ENCODE measurements at places on chromosomes 16 and 17.

DNA sequence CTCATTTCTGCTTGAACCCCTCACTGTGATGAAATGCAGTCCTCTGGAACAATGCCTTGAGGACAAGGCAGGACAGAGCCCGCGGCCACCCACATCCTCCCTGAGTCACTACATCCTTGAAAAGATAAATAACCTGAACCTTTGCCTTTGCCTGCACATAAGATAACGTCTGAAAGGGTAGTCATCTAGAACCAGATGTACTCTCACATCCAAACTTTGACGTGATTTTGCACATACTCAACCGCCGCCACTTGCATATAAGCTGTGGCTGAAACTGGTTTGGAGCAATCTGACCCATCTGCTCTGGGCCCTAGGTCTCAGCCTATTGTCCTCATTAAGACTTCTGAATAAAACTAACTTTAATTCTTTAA, 252.1 kb downstream of the PHKB start:
- no peaks in the 10 kb centered on the region for H3K36me3 ChIP-seq
- no peak overlapping the region for H3K4me3 ChIP-seq
- no peaks in the 10 kb centered on the region for H3K27me3 ChIP-seq
- no peak for DNase-seq
- H3K4me1 ChIP-seq = no peaks in the 10 kb centered on the region

DNA sequence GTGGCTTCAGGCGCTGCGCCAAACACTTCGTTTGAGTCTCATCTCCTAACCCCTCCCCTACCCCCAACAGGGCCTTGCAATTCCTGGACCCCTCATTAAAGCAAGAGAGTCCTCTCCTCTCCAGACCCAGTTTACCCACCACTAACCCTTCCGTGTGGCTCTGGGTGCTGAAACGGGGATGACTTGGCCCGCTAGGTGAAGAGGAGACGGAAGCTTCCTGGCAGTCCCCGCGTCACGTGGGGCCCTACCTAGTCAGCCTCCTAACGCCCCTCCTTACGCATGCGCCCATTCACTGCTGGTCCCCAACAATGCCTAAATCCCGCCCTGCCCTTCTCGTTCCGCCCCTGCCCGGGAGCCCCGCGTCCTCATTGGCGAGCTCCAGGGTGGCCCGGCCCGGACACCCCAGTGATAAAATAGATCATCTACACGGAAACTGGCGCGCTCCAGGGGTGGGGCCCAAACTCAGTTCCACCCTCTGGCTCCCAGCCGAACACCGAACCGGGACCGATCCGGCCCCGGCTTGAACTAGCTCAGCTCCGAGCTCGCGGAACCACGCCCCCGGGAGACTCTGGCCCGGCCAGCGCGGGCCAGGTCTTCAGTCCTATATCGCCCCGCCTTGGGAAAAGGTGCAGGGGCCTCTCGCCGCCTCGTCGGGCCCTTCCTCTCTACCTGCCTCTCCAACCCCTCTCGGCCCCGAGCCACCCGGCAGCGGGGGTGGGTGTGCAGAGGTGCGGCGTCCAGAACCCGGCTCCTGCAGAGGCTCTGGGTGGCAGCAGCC, at the start of gene SLC16A13:
Gene SLC16A13, plus strand, starts transcription at position 425 of the 778 bp plus-strand sequence. CDS start 368 bp downstream, outside the sequence.
- no peaks in the 10 kb centered on the region for H3K36me3 ChIP-seq
- H3K4me3 ChIP-seq = peak within 1 kb of the TSS; percentile 36
- peak; percentile 76 for DNase-seq
- H3K4me1 ChIP-seq = peaks cover 12% of the 10 kb centered on the region

DNA sequence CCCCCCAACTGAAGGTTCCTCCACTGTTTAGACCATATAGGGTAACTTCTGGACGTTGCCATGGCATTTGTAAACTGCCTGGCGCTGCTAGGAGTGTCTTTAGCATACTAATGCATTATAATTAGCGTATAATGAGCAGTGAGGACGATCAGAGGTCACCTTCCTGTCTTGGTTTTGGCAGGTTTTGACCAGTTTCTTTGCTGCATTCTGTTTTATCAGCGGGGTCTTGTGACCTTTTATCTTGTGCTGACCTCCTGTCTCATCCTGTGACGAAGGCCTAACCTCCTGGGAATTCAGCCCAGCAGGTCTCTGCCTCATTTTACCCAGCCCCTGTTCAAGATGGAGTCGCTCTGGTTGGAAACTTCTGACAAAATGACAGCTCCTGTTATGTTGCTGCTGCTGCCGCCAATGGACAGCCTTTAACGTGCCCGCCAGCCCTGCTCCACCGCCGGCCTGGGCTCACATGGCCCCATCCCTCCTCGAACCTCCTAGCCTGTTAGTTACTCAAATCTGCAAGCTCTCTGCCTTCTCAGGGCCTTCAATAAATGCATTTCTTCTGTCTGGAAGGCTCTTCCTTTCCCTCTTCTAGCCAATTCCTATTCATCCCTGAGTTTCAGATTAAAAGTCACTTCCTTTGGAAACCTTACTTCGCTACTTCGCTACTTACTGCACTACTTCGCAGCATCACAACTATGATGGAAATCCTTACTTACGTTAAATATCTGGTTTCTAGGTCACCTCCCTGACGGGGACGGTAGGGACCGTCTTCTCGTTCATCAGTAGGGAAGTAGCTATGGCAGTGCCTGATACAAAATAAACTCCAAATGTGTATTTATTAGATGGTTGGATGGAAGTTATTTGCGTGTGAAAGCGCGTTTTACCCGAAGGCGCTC, 640 bp upstream of the NAGLU start:
- H3K27me3 ChIP-seq = no peaks in the 10 kb centered on the region
- no peak for DNase-seq
- H3K27ac ChIP-seq = peak overlapping the region; percentile 82
- peaks cover 3% of the 10 kb centered on the region for H3K4me1 ChIP-seq
- peaks cover 9% of the 10 kb centered on the region for H3K36me3 ChIP-seq
- H3K4me3 ChIP-seq = peak overlapping the region; percentile 82

- H3K27me3 ChIP-seq = no peaks in the 10 kb centered on the region
- H3K36me3 ChIP-seq = no peaks in the 10 kb centered on the region
- H3K4me3 ChIP-seq = no peak overlapping the region
- H3K4me1 ChIP-seq = no peaks in the 10 kb centered on the region
- H3K27ac ChIP-seq = peak overlapping the region; percentile 62
Observed at GRCh38 chr17:10802496-10803284, 1.2 kb downstream of the TMEM238L start.

DNA sequence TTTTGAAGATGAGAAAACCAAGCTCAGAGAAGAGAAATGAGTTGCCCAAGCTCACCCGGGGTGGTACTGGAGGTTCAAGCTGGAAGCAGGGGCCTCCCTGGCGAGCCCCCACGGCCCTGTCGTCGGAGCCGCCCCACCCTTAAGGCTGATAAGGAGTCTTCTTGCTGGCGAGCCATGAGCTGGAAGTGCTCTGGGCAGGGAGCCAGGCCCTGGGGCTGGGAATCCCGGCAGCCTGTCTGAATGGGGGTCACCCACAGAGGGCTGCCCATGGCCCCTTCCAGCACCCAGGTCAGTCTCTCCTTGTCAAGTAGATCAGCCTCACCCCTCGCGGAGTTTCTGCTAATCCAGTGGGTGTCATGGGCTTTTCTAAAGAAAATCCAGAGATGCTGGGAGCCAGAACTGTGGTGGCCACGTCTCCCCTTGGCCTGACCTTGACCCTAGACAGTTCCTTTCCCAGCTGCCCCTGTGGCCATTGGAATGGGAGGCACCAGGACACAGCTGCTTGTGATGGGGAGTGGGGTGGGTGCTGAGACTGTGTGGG, 1.2 kb upstream of the P2RX1 start:
- DNase-seq = no peak
- no peaks in the 10 kb centered on the region for H3K4me1 ChIP-seq
- no peaks in the 10 kb centered on the region for H3K36me3 ChIP-seq

GRCh38 chr17:74079537-74080300, 123.8 kb upstream of the RPL38 start:
- no peak overlapping the region for H3K4me3 ChIP-seq
- H3K27ac ChIP-seq = no peak overlapping the region
- DNase-seq = no peak

GRCh38 chr17:8806253-8806925, 7.2 kb upstream of the MFSD6L start:
- no peaks in the 10 kb centered on the region for H3K27me3 ChIP-seq
- no peaks in the 10 kb centered on the region for H3K36me3 ChIP-seq
- no peak for DNase-seq

DNA sequence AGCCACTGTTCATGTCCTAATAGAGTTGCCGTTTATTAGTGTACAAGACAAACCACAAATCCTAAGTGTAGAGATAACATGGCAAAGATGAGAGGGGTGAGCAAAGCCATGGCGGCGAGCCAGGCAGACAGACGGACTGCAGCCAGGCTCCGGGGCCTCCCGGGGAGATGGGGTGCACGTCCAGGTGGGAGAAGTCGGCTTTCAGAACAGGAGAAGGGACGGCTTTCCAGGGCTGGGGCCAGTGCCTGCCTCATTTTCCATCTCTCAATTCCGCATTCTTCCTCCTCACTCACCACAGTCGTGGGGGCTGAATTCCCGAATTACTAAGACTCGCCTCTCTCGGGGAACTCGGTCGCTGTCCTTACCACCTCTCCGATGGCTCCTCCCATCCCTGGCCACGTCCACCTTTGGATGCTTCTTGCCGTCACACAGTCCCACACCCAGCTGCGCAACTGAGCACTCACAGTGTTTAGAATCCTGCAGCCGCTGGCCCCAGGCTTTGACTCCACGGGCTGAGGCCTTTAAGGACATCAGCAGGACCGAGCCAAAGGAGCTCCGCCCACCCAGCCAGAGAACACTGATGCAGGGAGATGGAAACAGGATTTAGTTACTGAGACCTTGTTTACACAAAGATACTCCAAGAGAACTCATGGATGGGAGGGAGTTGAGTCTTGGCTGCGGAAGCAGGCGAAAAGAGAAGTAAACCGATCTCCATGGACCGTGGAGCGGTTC, 59.7 kb downstream of the RNF112 start:
- H3K4me3 ChIP-seq = no peak overlapping the region
- no peak overlapping the region for H3K27ac ChIP-seq
- no peaks in the 10 kb centered on the region for H3K27me3 ChIP-seq
- peak; percentile 70 for DNase-seq
- peaks cover 7% of the 10 kb centered on the region for H3K4me1 ChIP-seq

DNA sequence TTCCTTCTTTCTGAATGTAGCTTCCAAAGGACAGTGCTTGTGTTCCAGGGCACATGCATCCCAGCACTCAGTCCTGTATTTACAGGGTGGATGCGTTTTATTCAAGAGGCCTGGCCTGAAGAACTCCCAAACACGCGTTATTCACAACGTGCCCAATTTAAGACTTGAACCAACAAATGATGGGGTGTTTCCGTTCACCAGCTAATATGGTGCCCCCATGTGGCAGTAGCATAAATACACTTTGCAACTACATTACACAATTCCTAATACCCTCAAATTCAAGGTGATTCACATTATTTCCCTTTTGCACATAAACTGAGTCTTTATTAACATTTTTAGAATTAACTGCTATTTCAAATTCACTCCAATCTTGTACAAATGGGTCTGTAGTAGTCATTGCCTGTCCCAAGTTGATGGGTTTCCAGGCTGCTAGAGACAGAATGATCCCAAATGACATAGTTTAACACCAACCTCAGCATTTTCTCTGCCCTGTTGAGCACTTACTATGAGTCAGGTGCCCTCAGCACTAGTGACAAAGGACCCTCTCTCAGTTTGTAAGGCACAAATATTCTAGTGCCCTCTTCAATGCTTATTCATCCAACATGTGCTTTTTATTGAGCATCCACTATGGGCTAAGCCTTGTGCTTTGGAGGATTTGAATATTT, 26.9 kb downstream of the HSD17B2 start:
- H3K27ac ChIP-seq = no peak overlapping the region
- DNase-seq = no peak
- H3K36me3 ChIP-seq = no peaks in the 10 kb centered on the region
- H3K4me1 ChIP-seq = no peaks in the 10 kb centered on the region
- no peaks in the 10 kb centered on the region for H3K27me3 ChIP-seq

- no peak for DNase-seq
- H3K4me3 ChIP-seq = no peak overlapping the region
- H3K36me3 ChIP-seq = no peaks in the 10 kb centered on the region
- no peak overlapping the region for H3K27ac ChIP-seq
- no peaks in the 10 kb centered on the region for H3K27me3 ChIP-seq
Observed at GRCh38 chr16:83513008-83513755, 294.6 kb upstream of the HSBP1 start.

DNA sequence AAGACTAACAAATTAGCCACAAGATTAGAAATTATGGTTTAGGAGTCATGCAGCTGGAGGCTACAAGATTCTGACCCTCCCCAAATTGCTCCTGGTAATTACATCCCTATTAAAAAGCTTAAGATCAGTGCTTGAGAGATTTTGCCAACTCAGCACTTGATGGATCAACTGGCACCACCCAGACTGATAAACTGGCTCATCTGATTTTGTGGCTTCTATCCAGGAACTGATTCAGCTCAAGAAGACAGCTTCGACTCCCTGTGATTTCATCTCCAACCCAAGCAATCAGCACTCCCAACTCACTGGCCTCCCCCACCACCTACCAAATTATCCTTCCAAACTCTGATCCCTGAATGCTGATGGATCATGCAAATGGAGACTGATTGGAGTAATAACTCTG, 94.8 kb downstream of the TNFRSF13B start:
- no peaks in the 10 kb centered on the region for H3K4me1 ChIP-seq
- H3K27ac ChIP-seq = no peak overlapping the region
- no peak overlapping the region for H3K4me3 ChIP-seq
- no peak for DNase-seq

All from tibial nerve (tissue), 4 donors.